ENCODE measurements at places on chromosomes 3 and 15.

GRCh38 chr15:25972141-25972675 is 109.1 kb upstream of the ATP10A start:
- no peak for DNase-seq

GRCh38 chr3:88188436-88188835 is 38.7 kb downstream of the C3orf38 start:
- no peak for DNase-seq

- no peak for DNase-seq
Observed at GRCh38 chr15:45155739-45156138, 25.9 kb downstream of the DUOX1 start.

DNA sequence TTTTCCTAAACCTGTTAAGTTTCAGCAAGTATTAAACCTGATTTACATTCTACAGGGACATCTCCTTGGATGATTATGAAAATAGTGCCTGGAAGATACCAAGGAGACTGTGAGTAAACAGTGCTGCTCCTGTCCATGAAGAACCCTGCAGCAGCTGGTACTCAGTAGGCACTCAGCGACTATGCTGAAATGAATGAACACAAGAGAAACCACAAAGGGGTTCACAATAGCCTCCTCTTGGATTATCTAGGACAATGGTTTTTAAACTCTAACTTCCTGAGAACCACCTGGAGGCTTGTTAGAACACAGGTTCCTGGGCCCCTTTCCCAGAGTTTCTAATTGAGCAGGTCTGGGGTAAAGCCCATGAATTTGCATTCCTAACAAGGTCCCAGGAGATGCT is 488.4 kb upstream of the UBE2E2 start:
- DNase-seq, result no peak
